Activated CD4-positive, alpha-beta T cell treated with anti-CD3 and anti-CD28 coated beads, Interleukin-2, Interleukin-6, amounts not matched to agents 100 ng/mL and 50 ng/mL, durations not matched to agents 16 hours and 8 hours (primary cell): ENCODE measurements at places on chromosomes 11 and 22.

DNA sequence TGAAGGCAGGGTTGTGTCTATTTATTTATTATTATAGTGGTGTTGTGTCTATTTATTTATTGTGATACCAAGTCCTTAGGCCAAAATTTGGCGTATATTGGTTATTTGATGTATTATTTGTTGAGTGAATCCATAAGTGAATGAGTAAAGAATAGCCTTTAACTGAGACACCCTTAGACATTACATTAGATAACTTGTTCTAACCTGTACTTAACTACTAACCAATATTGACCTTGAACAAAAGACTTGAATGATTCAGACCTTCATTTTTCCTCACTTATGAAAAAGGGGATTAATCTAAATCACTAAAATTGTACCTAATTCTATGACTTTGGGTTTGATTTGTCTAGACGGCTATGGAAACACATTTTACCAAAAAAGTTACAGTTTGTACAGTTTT is 370.5 kb downstream of the JRKL start:
- DNase-seq: no peak

DNA sequence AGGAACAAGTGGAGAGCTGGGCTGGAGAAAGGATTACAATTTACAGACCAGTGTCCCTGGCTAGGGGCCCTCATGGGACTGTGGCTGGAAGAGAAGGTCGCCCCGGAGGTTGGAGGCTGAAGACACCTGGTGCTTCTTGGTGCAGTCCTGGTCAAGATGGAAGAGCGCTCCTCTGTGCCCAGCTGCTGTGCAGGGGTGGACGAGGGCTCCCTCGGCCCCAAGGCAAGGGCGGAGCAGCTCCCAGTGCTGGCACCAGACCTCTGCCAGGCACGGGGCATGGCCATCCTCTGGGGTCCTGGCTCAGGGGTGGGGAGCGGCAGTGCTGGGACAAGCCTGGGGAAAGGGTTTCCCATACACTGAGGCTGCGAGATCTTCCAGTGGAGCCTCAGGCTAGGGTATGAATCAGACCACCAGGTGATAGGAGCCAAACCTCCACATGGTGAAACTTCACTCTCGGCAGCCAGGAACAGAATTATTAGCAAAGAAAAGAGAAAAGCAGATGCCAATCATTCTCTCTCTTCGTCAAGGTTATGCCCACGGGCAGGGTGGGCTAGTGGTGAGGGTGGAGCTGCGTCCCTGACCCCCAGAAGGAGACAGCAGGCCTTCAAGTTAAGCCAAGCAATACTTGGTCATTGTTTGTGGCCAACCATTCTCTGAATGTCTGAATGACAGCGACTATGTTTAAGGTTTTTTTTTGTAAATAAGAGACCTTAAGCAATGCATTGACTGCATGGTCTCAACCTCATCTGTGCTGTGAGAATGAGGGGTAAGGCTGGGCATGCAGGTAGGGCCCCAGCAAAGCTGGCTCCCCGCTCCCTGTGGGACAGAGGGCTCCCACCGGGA is 32.1 kb downstream of the PPM1F start:
- DNase-seq: no peak

GRCh38 chr11:18145837-18146236 is 13.5 kb downstream of the MRGPRX3 start:
- no peak for DNase-seq

- DNase-seq: peak; percentile 41
These were observed 452.3 kb downstream of the RAB38 start for GRCh38 chr11:87722756-87723565.

DNA sequence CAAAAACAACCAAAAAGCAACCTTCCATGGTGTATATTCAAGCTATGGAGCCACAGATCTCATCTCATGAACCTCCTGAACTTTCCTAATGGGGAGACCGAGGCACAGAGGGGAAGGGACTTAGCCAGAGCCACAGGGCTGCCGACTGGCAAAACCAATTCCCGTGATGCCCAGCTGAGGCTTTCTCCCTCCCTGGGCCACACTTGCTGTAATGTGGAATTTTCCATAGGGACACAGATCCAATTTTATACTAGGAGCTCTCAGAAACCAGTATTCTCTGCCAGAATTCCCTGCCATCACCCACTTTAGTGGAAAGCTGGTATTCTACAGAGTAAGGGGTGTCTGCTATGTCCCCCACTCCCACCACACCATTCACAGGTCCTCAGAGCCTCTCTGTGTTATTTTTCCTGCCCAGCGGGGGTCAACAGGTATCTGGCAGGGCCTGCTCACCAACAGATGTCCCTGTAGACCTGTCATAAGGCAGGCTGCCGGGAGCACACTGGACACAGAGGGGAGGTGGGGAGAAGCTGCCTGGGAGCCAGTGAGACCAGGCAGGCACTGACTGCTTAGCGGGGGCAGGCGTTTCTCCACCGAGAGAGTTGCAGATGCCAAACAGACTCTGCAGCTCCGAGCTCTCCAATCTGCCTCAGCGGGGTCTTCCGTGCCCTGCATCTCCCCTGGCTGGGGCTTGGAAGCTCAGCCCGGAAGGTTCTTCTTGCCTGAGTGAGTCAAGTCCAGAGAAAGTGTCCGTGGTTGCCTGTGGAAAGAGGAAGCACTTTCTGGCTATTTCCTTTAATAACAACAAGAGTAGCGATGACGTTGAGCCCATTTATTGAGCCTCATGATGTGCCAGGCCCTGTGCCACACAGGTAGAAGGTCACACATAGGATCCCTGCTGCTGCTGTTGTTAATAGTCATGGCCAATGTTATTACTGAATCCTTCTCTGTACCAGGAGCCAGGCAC is 26.3 kb downstream of the RPS6KA4 start:
- no peak for DNase-seq
